Upper lobe of left lung (tissue), 6 donors: ENCODE measurements at places on chromosomes 4 and X. TPM values are rescaled to one million over a fixed set of nuclear protein-coding genes. Genes with fewer than 3 reads are reported as not detected.

Gene IRS4
- total RNA-seq = 1.0 TPM

Gene ADGRL3
- 8.5 TPM for total RNA-seq

Gene BEX1
- total RNA-seq = not detected

Gene XAGE2
- 2.7 TPM for total RNA-seq

Gene TMEM35A
- total RNA-seq = 1.3 TPM

Gene NDP
- not detected for total RNA-seq

Gene TRAPPC11
- 73.3 TPM for total RNA-seq

Gene ASB12
- not detected for total RNA-seq

Gene UGT2B11
- total RNA-seq = not detected

Gene KLHL15
- total RNA-seq = 13.5 TPM

Gene PAQR3
- 9.3 TPM for total RNA-seq

Gene EDA
- total RNA-seq = 6.0 TPM

Gene UCHL1
- 7.2 TPM for total RNA-seq

Gene KLHL34
- not detected for total RNA-seq

Gene JAKMIP1
- 0.47 TPM for total RNA-seq

Gene SERTM2
- not detected for total RNA-seq

Gene MAGEA2B
- not detected for total RNA-seq

Gene SHROOM2
- 15.7 TPM for total RNA-seq

Gene ARX
- total RNA-seq = not detected
